Dermis microvascular lymphatic vessel endothelial cell (primary cell): ENCODE measurements at places on chromosomes 7 and 10. TPM values are rescaled to one million over a fixed set of nuclear protein-coding genes. Genes with fewer than 3 reads are reported as not detected.
A peak's percentile ranks its signal among the peaks of the same experiment; 100 is the strongest.

- peak; percentile 86 for DNase-seq
Measured at GRCh38 chr10:96587264-96588059, 650 bp upstream of the TM9SF3 start.

GRCh38 chr10:51700228-51700817, 928 bp upstream of the CSTF2T start:
- peak; percentile 54 for DNase-seq

DNA sequence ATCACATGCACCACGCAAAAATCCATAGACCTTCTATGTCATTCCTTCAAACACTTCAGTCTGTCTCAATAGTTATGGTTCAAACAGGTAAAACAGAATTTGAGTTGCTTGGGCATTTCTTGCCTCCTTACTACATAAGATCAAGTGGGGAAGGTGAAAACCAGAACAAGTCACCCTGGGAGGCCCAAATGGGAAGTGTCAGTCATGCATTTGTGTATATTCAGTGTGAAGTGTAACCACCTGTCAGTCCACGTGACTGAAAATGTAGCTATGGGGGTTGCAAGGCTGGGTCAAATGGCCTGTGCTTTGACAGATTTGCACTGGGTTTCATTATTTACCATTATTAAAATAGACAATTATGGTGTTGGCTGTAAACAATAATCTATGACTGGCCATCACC, 176.6 kb upstream of the VIPR2 start:
- no peak for DNase-seq

DNA sequence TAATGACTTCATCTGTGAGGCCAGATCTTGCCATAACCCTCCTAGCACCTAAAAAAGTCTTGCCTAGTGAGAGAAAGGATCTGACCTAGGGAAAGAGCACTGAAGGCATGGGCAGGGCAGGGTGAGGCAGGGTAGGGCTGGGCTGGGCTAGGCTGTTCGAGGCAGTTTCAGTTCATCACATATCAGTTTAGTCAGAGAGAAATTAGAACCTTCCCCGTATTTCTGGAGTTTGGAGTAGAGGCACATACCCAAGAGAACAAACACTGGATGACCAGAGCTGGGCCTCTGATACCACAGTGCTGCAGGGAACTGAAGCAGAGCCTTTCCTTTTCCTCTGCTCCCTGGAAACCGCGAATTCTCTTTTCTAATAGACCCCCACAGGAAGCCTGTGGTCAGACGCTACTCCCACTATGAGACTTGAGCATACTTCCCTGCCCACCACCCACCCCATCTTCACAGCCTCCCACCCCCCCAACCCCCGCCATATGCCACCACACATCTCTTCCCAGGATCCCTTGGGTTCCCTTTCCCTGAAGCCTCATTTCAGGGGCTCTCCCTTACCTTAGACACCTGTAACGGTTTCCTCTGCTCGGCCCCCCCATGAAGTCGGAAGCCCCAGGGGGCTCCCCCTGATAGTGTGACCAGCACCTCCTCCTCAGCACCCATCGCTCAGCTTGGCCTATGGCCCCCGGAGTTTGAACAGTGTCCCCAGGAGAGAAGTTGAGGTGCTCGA, 406 bp downstream of the SYNPO2L start:
- no peak for DNase-seq

- peak; percentile 89 for DNase-seq
Measured at GRCh38 chr7:6438427-6438826, 9.3 kb downstream of the DAGLB start.

DNA sequence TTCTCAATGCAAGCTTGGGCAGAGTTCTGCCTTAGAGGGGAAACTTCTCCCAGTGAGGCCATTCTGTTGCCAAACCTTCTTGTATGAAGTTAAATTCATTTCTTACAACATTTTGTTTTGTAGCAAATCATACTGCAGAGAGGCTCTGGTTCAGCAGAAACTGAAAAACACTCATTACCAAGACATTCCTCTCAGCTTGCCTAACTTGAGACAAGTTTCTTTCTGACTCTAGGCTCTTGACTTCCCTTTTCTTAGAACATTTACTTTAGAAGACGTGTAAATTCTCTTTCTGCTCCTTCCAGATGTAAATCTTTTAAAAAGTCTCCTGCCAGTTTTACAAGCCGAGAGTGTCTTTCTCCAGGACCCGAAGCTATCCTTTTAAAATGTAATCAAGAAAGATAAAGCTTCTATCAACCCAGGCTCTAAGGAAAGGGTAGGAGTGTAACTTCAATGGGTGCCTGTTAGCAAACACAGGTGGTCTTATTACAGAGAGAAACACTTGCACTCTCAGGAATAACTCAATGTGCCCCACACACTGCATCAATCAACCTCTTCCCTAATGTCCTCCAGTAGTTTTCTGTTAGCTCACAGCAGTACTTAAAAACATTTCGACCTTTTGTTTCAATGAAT, 80.5 kb upstream of the TAS2R16 start:
- DNase-seq: no peak

GRCh38 chr10:31075881-31076609, 44.4 kb upstream of the ZNF438 start:
- no peak for DNase-seq

DNA sequence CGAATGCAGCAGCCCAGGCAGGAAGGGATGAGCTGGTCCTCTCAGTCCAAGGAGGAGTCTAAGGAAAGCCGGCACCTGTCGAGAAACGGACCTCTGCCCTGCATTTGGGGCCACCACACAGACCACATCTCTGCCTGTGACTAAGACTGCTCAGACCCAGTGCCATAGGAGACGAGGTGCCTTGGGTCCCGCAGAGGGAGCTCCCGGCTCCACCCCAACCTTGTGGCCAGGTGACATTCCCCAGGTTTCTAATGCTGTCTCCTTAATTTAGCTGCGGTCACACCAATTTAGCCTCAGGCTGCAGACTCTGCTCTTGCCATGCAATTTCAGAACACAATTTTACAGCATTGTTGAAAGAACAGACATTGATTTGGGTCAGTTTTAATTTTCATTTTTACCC, 22.8 kb upstream of the CRHR2 start:
- DNase-seq: no peak

- no peak for DNase-seq
Measured at GRCh38 chr7:7876419-7876818, 92.2 kb upstream of the GLCCI1 start.

Gene SPDYE5
- total RNA-seq: under 0.01 TPM in 1 of 2 replicates, not detected in the other

Gene ASZ1
- not detected in 2 replicates for total RNA-seq

Gene LRMDA
- 10.4 and 35.9 TPM in 2 replicates for total RNA-seq

Gene SPDYE1
- not detected in 2 replicates for total RNA-seq

Gene BMPER
- total RNA-seq: 0.13 and 4.9 TPM in 2 replicates

Gene COBL
- total RNA-seq: under 0.01 TPM in 2 replicates

Gene WNT8B
- total RNA-seq: under 0.01 TPM in 1 of 2 replicates, not detected in the other

Gene SPDYE16
- total RNA-seq: 0.13 TPM in 1 of 2 replicates, not detected in the other

Gene GNGT1
- not detected in 2 replicates for total RNA-seq
